Uterus (tissue), 4 donors: ENCODE measurements at places on chromosomes 5 and 9. TPM values are rescaled to one million over a fixed set of nuclear protein-coding genes. Genes with fewer than 3 reads are reported as not detected.

The HSPB3 gene
- total RNA-seq = not detected

The CNTNAP3B gene
- total RNA-seq = 40.3 TPM

The ELOVL7 gene
- total RNA-seq = 4.4 TPM

DNA sequence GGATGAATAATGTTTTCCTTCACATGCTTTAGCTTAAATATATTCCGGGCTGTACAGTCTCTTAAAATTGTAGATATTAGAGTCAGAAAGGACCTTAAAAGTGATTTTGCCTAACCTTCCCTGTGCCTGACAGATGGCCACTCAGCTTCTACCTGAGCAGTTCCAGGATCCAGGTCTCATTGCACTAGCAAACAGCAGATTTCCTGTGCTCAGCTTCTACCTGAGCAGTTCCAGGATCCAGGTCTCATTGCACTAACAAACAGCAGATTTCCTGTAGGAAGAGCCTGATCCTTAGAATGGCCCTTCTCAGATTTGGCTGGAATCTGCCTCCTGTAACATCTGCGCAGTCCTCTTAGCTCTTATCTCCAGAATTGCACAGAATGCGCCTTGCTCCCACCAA, 219.8 kb downstream of the AOPEP start:
- H3K4me1 ChIP-seq = peaks cover 12% of the 10 kb centered on the region
- H3K4me3 ChIP-seq = no peak overlapping the region
- no peaks in the 10 kb centered on the region for H3K27me3 ChIP-seq
- peak overlapping the region; percentile 86 for H3K27ac ChIP-seq
- no peaks in the 10 kb centered on the region for H3K36me3 ChIP-seq

DNA sequence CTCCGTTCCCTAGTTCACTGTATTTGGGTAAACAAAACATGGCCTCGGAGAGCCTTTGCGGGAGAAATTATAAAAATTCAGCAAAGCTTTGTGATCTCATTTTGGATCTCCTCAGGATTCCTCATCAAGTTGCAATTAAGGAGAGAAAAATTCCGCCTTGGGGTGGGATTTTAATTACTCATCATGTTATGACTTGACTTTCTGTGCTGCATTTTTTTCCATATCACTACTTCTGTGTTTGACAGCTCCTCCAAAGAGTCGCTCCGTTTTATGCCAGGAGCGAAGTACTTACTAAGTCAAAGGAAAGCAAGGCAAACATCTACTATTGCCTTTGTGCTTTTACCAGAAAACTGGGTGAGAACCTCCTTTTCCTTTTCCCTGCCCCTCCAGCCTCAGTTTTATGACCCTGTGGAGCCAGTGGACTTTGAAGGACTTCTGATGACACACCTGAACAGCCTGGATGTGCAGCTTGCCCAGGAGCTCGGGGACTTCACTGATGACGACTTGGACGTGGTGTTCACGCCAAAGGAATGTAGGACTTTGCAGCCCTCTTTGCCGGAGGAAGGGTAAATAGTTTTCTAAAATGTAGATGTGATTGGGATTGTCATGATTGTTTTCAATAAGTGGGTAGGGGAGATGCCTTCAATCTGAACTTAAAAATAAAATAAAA, 71.5 kb downstream of the DOCK8 start:
- H3K36me3 ChIP-seq = no peaks in the 10 kb centered on the region
- H3K27me3 ChIP-seq = no peaks in the 10 kb centered on the region
- H3K4me3 ChIP-seq = no peak overlapping the region
- no peak for DNase-seq

GRCh38 chr9:127767909-127768331, 10.5 kb downstream of the SH2D3C start:
- H3K27me3 ChIP-seq = no peaks in the 10 kb centered on the region
- H3K4me1 ChIP-seq = no peaks in the 10 kb centered on the region
- H3K27ac ChIP-seq = peak overlapping the region; percentile 68
- DNase-seq = no peak
- H3K4me3 ChIP-seq = no peak overlapping the region
- no peaks in the 10 kb centered on the region for H3K36me3 ChIP-seq

GRCh38 chr5:142109331-142110045, 909 bp downstream of the NDFIP1 start:
- no peak for DNase-seq
- no peaks in the 10 kb centered on the region for H3K27me3 ChIP-seq
- H3K36me3 ChIP-seq = no peaks in the 10 kb centered on the region
- peak overlapping the region; percentile 83 for H3K4me3 ChIP-seq
- no peaks in the 10 kb centered on the region for H3K4me1 ChIP-seq

- no peaks in the 10 kb centered on the region for H3K36me3 ChIP-seq
- H3K4me1 ChIP-seq = no peaks in the 10 kb centered on the region
- no peaks in the 10 kb centered on the region for H3K27me3 ChIP-seq
- DNase-seq = peak; percentile 54
Observed at GRCh38 chr9:100028201-100028784, 70.5 kb downstream of the ERP44 start.

GRCh38 chr9:108041551-108041950, 552.0 kb upstream of the KLF4 start:
- no peak overlapping the region for H3K4me3 ChIP-seq
- DNase-seq = no peak
- H3K27me3 ChIP-seq = no peaks in the 10 kb centered on the region
- peak overlapping the region; percentile 14 for H3K27ac ChIP-seq

- no peaks in the 10 kb centered on the region for H3K27me3 ChIP-seq
- DNase-seq = no peak
- no peaks in the 10 kb centered on the region for H3K36me3 ChIP-seq
- H3K4me3 ChIP-seq = no peak overlapping the region
- no peak overlapping the region for H3K27ac ChIP-seq
Observed at GRCh38 chr5:170235876-170236864, 3.4 kb downstream of the C5orf58 start.

DNA sequence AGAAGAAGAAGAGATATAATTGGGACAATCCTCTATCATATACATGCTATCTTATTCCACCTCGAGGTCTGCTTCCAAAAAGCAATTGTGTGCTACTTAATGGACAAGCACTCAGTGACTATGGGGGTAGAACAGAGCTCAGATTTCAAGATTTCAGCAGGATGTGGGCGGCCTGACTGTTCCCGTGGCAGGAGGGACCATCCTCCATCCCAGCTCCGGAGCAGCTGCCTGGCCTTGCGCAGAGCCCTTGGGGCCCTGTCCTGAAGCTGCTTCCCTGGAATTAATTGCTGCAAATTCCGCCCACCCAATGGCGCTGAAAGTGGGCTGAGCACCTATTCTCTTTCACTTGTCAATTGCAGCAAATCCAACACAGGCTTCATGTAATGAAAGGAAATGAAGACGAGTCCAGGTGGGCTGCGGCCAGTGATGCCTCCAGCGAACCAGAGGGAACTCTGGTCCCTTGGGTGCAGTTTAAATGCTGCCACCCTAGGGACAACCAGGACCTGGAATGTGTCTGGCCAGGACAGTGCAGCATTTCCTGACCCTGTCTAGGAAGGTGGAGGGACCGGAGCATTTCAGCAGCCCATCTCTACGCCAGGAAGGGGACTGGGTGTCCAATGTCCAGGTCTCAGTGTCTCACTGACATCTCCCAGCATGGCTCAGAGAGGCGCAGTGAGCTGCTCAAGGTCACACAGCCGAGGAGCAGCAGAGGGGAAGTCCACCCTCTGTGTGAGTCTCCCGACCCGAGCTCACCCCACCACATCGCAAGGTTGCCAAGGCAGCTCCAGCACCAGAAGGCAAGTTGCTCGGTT, 50.5 kb upstream of the FCN1 start:
- no peak for DNase-seq
- no peak overlapping the region for H3K4me3 ChIP-seq
- H3K27ac ChIP-seq = no peak overlapping the region
- no peaks in the 10 kb centered on the region for H3K4me1 ChIP-seq
- no peaks in the 10 kb centered on the region for H3K36me3 ChIP-seq
